Upper lobe of right lung (tissue), 1 donor: ENCODE measurements at places on chromosomes 3 and 15. TPM values are rescaled to one million over a fixed set of nuclear protein-coding genes. Genes with fewer than 3 reads are reported as not detected.

GRCh38 chr15:32818758-32819447, 101.1 kb downstream of the GREM1 start:
- H3K4me3 ChIP-seq = no peak overlapping the region
- H3K36me3 ChIP-seq = no peaks in the 10 kb centered on the region
- no peaks in the 10 kb centered on the region for H3K27me3 ChIP-seq
- no peak for DNase-seq

DNA sequence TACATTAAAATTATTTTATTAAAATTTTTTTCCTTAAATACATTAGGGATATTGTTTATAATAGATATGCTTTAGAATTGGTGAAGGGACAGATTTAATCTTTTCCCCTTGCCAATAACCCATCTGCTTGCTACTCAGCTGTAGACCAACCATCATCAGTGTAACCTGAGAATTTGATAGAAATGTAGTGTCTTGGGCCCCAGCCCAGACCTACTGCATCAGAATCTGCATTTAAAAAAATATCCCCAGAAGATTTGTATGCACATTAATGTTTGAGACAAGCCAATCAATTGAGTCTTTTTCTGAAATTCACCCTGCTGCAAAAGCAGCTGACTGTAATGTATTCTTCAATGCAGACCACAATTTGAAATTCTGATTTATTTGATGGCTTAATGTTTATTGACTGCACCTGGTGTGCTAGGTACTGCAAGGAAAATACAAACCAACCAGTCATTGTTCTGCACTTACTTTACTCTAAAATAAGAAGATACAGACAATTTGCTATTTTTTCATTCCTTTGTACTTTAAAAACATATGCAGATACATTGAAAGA, 190.7 kb upstream of the SGO1 start:
- H3K36me3 ChIP-seq = no peaks in the 10 kb centered on the region
- no peaks in the 10 kb centered on the region for H3K4me1 ChIP-seq
- H3K4me3 ChIP-seq = no peak overlapping the region
- H3K27me3 ChIP-seq = no peaks in the 10 kb centered on the region

DNA sequence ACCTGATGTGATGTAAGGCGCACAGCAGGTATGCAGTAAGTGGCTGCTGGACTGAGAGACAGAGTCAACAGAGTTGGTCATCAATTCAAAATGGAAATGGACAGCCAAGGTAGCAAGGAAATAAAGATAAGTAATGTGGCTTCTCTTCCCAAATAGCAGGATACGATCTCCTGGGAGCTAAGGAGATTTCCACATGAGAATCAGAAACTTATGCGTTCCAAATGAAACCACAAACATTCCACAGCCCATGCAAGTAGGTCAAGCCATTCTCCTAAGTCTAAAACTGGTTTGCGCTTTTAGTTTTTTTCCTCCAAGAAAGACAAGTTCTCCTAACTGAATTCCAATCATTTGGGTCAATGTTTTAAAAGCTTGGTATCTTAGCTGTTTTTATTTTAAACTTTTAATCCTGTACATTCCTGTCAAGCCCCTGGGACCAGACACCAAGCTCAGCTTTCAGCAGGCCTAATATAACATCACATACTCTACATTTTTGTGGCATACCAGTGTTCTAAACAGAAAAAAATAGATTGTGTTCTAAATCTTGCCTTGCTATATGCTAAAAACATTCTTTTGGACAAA, 73.7 kb upstream of the TSPAN3 start:
- H3K36me3 ChIP-seq = no peaks in the 10 kb centered on the region
- peak overlapping the region; percentile 48 for H3K27ac ChIP-seq
- no peak for DNase-seq
- H3K27me3 ChIP-seq = no peaks in the 10 kb centered on the region
- peaks cover 19% of the 10 kb centered on the region for H3K4me1 ChIP-seq

DNA sequence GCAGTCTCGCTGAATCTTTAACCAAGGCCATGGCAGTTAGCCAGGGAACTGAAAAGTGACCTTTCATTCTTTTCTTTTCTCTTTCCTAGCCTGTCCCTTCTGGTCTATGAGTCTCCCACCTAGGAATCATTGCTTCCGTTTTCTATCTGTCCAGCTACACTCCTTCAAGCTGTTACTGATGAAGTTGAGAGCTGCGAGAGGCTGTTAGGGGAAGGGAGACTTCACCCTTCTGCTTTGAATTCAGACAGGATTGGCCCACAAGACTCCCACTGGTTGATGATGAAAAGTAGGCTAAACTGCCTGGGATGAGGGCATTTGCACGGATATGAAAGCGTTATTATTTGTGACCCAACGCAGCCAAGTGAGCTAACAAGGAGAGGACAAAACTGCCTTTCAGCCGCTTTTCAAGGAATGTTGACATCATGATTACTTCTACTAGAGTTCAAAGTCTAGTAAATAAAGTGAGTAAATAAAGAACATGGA, 30.2 kb downstream of the EIF4E3 start:
- H3K4me3 ChIP-seq = no peak overlapping the region
- peak overlapping the region; percentile 48 for H3K27ac ChIP-seq
- H3K4me1 ChIP-seq = peaks cover 20% of the 10 kb centered on the region

GRCh38 chr3:44021651-44022594, 219.8 kb upstream of the TOPAZ1 start:
- H3K4me3 ChIP-seq = no peak overlapping the region
- H3K4me1 ChIP-seq = peaks cover 7% of the 10 kb centered on the region
- H3K27me3 ChIP-seq = peaks cover 58% of the 10 kb centered on the region
- no peaks in the 10 kb centered on the region for H3K36me3 ChIP-seq
- no peak overlapping the region for H3K27ac ChIP-seq
- no peak for DNase-seq

Gene KBTBD12
- total RNA-seq = 1.3 TPM

DNA sequence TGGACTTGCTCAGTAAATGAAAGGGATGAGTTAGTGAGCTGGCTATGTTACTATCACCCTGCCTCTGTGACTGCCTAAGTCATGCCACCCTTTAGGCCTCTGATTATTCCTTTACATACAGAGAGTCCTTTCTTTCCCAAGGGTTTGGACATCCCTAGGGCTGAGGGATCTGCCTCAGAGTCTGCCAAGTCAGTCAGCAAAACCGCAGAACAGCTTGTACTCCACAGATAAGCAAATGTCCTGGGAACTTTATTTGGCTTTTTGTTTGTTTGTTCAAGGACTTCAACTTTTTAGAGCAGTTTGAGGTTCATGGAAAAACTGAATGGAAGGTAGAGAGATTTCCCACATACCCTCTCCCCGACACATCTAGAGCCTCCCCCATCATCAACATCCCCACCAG, 82.6 kb upstream of the TRIM42 start:
- H3K27ac ChIP-seq = no peak overlapping the region
- no peak overlapping the region for H3K4me3 ChIP-seq
- H3K36me3 ChIP-seq = no peaks in the 10 kb centered on the region
- H3K4me1 ChIP-seq = no peaks in the 10 kb centered on the region
- no peaks in the 10 kb centered on the region for H3K27me3 ChIP-seq
- DNase-seq = no peak

- H3K4me1 ChIP-seq = peaks cover 11% of the 10 kb centered on the region
- H3K27ac ChIP-seq = no peak overlapping the region
- H3K4me3 ChIP-seq = no peak overlapping the region
- DNase-seq = no peak
- H3K27me3 ChIP-seq = no peaks in the 10 kb centered on the region
- no peaks in the 10 kb centered on the region for H3K36me3 ChIP-seq
Measured at GRCh38 chr15:74378848-74379247, 11.4 kb upstream of the CYP11A1 start.

DNA sequence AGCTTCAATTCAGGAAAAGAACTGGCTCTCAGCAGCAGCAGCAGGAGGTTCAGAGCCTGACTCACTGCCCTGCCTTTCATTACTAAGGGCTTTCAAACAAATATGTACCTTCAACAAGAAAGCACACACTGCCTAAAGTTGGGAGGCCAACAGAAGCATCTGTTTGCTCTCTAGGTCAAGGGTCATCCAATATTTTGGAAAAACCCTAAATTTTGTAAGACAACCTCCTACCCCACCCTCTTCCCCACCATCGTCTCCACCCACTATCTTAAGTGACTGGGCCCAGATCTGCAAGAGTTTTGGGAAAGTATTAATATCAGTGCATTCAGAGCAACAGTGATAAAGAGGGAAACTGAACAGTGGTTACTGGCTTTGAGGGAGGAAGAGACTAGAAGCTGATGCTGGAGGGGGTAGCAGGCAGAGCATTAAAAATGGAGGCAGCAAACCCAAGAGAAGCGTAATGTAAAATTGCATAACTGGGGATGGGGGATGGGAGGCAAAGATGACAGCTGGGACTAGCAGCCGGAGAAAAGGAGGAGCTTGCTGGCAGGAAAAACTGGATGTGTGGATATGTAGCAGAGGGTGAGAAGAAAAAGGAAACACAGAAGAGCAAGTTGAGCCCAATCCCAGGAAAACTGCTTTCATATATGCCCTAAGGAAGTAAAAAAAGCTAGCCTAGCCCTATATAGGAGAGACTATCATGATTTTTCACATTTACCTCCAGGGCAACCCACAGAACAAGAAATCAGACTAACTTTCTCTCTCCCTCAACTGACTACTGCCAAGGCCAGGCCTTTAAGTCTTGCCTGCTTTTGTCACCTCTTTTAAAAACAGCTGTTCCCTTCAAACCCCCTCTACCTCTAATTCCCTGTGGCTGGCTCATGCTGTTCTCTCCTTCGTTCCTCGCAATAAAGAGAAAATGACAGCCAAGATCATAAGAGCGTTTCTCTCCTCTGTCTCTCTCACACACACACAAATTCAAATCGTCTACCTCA, 31.4 kb downstream of the NPTN start:
- peaks cover 51% of the 10 kb centered on the region for H3K4me1 ChIP-seq
- no peaks in the 10 kb centered on the region for H3K27me3 ChIP-seq
- peak overlapping the region; percentile 2 for H3K27ac ChIP-seq
- no peaks in the 10 kb centered on the region for H3K36me3 ChIP-seq

GRCh38 chr3:157958457-157958856, 147.8 kb downstream of the SHOX2 start:
- H3K4me3 ChIP-seq = no peak overlapping the region
- no peaks in the 10 kb centered on the region for H3K4me1 ChIP-seq
- no peak for DNase-seq
- H3K27ac ChIP-seq = no peak overlapping the region

DNA sequence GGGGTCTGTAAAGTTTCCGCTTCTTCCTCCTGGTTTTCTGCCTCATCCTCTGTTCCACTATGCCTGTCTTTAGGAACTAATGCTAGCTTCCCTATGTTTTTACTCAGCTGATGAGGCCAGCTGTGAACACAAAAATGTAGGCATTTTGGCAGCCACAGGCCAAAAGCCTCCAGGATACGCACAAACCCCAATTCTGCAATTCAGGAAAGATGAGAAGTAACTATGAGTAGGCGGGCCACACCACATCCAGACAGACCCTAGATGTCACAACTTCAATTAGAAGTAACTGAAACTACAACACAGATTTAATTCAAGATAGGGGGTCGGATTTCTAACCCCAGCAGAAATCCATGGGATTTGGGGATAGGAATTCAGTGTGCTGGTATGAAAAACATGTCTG, 11.9 kb downstream of the CA12 start:
- peaks cover 7% of the 10 kb centered on the region for H3K4me1 ChIP-seq
- H3K27ac ChIP-seq = no peak overlapping the region
- H3K36me3 ChIP-seq = no peaks in the 10 kb centered on the region
- no peak overlapping the region for H3K4me3 ChIP-seq
- DNase-seq = no peak
- no peaks in the 10 kb centered on the region for H3K27me3 ChIP-seq

- no peak for DNase-seq
- peaks cover 5% of the 10 kb centered on the region for H3K4me1 ChIP-seq
- no peaks in the 10 kb centered on the region for H3K36me3 ChIP-seq
Measured at GRCh38 chr15:64535460-64536243, 75.3 kb downstream of the ZNF609 start.

DNA sequence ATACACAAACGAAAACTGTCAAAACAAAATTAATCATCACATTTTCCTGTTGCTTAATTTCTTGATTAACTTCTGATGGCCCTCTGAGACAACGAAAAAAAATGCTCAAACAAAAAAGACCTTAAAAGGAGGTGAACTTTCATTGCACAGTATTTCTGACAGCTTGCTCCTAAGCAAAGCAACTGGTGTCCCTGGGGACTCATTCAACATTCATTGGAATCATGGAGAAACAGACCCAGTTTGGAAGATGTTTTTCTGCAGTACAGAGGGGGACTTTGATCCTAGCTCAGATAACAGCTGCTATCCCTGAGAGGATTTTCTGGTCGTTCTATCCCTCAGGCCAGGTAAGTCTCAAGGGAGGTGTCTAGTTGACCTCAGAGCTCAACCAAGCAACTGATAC, 378.7 kb upstream of the ATP11B start:
- H3K27ac ChIP-seq = no peak overlapping the region
- no peaks in the 10 kb centered on the region for H3K4me1 ChIP-seq
- H3K36me3 ChIP-seq = no peaks in the 10 kb centered on the region

DNA sequence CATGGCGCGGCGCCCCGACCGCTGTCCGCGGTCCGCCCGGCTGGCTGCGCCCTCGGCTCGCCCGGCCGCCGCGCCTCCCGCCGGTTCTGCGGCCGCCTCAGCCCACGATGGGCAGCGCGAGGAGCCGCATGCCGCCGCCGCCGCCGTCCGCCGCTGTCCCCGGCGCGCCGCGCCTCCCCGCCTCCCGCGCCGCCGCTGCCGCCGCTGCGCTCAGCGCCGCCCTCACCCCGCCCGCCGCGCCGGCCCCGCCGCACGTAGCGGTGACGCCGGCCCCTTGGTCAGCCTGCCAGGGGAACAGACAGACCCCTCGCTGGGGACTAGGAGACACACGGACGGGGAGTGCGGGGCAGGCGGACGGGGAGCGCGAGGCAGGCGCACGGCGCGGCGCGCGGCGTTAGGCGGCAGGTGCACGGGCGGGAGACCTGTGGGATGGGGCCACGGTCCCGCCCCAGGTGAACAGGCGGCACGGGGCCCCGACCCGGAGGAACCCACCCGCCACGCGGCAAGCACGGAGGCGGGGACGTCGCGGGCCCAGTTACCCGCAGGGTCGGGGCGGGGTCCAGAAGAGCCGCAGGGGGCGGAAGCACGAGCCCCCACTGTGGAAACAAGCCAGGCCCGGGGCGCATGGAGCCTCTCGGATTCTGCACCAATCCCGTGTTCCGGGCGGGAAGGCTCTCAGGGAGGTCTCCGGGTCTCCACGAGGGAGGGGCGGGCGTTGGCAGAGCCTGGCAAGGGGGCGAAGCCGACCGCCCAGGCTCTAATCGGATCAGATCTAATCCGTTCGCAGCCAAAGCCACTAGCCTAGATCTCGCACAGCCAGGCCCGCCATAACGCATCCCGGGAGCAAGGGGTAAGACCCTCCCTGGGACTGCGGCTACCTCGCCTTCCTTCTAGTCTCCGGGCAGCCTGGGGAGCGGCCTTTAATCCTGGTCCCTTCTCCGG, at the start of gene CSPG5:
CSPG5 (minus strand) TSS at position 175 of the 942 bp plus-strand sequence; CDS start at position 3, 172 bp downstream.
- peaks cover 11% of the 10 kb centered on the region for H3K4me1 ChIP-seq
- DNase-seq = peak; percentile 67
- H3K4me3 ChIP-seq = peak within 1 kb of the TSS; percentile 58
- peaks cover 23% of the 10 kb centered on the region for H3K27me3 ChIP-seq
- H3K27ac ChIP-seq = no peak within 1 kb of the TSS
